CMK (cell line): ENCODE measurements at places on chromosomes 4 and X.

DNA sequence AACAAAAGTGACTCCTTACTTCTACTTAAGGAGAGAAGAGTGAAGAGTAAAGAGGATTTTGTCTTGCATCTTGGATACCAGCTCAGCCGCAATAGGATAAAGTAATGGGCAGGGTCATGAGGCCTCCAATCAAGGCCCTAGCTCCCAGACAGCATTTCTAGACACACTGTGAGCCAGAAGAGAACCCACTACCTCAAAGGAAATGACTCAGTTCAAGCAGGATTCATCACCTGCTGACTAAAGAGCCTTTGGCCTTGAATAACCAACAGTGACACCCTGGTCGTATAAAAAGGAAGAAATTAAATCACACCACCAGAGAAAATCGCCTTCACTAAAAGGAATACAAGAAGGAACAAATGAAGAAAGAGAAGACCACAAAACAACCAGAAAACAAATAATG lies 416.1 kb downstream of the PCDH18 start:
- no peak for DNase-seq

DNA sequence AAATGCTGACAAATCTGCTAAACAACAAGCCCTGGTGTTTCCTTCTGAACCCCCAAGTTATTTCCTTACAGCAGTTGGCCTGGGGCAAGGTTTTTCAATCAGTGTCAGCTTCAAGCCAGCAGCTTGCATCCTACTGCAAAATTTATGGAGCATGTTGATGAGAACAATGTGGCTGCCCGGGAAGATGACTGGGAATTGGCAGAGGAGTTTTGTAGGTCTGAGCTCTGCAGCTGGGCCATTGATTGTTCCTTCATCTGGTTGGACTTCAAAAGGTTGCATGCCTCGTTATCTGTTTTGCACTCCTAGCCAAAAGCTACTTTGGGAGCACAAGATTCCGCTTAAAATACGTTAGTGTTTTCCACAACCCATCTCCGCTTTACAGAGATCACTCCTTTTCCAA lies 1030.3 kb upstream of the LCORL start:
- DNase-seq, result no peak

DNA sequence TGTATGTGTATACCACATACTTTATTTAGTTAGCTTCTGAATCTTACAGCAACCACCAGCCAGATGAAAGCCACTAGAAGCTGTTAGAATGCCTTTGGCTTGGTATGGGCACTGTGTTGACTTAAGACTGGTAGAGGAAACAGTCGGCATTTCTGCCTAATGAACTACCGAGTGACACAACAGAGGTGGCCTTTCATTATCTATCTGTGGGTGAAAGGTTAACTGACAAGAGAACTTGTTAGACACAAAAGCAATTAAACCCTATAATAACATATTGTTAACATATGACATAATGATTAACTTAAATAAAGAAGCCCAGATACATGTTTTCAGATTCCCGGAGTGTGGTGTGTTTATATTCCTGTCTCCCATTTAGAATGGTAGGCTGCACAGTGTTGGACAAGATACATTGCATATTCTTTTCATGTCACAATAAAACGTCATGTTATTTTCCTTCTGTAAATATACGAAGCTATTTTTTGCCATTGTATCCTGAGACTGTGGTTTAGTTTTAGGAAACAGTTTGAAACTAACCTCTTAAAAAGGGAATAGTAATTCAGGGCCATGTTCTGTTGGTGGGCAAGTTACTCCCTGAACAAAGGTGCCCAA lies 181.5 kb downstream of the SLIT2 start:
- DNase-seq, result no peak

DNA sequence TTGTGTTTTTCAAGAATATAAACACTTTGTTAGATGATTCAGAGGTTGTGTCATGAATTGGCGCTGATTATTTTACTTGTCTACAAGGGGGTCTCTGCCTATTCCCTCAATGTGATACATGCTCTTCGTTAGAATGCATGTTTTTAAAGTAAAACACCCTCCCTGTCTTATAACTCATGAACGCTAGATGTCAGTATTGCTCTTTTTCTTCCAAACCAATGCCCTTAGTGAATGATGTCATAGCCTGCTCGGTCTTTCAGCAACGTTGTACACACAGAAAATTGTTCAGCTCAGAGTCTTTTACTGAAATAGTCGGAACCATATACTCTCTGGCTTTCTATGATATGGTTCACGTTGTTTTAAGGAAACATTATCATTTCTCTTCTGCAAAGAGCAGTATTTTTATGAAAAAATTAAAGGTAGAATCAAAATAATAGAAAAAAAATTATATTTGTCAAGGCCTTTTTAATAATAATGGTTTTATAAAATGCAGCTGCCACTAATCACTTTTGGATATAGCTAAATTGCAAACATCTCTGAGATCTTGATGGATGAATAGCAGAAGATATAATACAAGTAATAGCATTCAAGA lies 292.9 kb downstream of the TLL1 start:
- DNase-seq, result peak; percentile 17

DNA sequence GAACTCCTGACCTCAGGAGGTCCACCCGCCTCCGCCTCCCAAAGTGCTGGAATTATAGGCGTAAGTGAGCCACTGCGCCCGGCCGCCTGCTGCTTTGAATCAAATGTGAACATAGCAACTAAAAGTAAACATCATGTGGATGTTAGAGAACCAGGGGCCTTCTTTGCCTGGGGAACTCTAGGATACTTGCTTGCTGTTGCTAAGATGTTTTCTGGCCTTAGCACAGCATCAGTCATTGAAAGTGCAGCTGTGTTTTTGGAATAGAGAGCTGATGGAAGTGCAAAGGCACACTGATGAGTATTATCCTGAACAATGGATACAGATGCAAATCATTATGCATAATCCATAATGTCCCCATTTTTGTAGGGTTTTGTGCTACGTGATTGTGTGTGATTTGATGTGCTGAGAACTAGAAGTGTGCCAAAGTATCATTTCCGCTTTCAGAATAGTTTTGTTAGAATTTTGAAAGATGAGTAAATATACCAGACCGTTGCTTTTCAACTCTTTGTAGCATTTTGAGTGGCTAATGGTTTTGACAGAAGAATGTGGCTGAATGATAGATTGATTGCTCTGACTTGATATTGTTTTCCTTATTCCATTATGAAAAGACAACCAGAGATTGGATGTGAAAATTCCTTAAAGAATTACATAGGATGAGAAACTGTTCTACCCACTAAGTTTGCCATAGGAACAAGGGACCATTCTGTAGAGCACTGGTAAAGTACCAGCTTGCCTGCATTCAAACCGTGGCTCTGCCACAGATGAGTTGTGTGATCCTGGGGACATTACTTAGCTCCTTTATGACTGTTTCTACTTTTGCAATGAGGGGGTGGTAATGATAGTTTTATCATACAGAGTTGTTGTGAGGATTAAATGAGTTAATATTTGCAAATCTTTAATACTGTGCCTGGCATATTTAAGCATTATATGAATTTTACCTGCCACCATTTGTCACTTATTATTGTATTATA lies 74.7 kb downstream of the REPS2 start:
- no peak for DNase-seq

DNA sequence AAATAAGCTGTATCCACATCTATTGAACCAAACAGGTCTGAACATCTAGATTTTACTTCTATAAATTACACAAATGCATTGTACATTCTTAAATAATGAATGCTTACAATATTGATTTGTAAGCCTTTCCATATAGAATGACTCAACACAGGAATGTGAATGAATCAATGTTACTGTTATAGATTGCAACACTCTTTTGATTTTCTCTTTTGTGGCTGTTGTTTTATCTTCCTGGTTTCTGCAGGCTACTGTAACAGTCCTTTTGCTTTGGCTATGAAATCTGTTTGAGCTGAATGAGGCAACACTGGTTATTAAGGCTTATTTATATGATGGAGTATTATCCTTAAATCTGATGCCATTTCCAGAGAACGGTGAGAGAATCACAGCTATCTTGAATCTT lies 49.5 kb downstream of the GPR50 start:
- no peak for DNase-seq

DNA sequence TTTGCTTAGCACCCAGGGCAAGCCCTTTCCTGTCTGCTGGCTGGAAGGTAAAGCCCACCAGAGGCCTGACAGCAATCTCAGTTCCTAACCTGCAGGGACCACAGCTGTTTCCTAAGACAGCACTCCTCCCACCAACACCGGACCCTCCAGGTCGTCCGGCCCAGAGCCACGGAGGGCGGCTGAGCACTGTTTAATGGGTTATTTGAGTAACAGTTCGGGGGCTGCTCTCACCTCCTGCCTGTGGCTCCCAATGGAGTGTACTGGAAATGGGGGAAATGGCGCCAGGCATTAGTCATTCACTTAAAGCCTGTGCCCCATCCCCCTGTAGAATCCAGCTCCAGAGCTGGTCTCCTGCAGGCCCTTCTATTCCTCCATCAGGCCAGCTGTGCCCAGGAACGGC lies 81.6 kb upstream of the ADRA2C start:
- no peak for DNase-seq

GRCh38 chr4:175371091-175371490 lies 441.0 kb downstream of the GPM6A start:
- DNase-seq, result no peak

DNA sequence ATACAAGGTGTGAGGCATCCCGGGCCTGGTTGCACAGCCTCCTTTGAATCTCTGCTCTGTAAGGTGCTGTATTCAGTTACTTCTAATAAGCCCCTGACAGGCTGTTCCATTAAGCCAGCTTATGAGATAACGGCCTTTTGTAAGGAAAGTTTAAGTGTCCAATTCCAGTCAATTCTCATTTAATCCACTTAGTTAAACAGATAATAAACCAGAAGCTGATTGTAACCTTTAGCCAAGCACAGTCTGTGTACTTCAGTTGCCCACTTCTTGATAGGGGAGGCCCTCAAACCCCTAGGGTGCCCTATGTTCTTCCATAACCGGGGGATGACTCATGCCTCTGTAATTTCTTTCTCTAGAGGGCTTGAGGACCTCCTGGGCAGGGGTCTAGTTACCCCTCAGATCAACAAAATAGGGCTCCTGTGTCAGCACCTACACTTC lies 63.4 kb downstream of the RASL11B start:
- DNase-seq, result no peak

DNA sequence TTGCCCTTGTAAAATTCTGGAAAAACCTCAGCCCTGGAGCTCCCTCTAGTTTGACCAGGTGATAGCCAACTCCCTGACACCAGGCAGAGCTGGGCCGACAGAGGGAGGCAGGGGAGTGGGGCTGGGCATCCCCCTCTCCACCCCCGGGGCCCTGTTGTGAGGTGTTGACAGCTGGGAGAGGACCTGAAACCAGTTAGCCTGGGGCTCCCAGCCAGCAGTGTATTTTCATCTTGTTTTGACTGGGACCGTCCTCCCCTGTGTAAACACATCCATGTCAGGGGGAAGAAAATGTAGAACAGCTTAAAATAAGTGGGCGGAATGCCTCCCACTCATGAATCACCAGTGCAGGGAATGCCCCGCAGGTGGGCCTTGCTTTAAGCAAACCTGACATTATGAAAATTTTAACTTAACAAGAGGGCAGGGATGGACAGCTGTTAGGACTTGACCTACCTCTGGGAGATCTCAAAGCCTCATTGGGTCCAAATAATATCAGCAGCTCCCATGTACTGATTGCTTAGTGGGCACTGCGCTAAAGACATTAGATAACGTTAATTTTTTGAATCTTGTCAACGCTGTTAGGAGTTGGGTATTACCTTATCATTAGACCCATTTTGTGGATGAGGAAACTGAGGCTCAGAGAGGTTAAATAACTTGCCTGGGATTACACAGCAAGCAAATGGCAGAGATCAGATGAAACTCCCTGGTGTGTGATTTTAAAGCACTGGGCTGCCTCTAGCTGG lies 45.9 kb downstream of the TSC22D3 start:
- no peak for DNase-seq

DNA sequence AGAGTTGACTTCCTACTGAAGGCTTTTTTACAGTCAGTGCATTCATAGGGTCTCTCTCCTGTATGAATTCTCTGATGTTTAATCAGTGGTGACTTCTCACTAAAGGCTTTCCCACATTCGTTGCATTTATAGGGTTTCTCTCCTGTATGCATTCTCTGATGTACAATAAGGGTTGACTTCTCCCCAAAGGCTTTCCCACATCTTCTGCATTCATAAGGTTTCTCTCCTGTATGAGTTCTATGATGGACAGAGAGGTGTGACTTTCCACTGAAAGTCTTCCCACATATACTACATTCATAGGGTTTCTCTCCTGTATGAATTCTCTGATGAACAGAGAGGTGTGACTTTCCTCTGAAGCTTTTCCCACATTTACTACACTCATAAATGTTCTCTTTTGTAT lies 45.2 kb downstream of the ZNF674 start:
- no peak for DNase-seq

GRCh38 chr4:15968551-15969300 lies 5.8 kb upstream of the FGFBP2 start:
- DNase-seq, result no peak

- no peak for DNase-seq
Measured at GRCh38 chr4:39036172-39036571, 4.0 kb upstream of the TMEM156 start.

DNA sequence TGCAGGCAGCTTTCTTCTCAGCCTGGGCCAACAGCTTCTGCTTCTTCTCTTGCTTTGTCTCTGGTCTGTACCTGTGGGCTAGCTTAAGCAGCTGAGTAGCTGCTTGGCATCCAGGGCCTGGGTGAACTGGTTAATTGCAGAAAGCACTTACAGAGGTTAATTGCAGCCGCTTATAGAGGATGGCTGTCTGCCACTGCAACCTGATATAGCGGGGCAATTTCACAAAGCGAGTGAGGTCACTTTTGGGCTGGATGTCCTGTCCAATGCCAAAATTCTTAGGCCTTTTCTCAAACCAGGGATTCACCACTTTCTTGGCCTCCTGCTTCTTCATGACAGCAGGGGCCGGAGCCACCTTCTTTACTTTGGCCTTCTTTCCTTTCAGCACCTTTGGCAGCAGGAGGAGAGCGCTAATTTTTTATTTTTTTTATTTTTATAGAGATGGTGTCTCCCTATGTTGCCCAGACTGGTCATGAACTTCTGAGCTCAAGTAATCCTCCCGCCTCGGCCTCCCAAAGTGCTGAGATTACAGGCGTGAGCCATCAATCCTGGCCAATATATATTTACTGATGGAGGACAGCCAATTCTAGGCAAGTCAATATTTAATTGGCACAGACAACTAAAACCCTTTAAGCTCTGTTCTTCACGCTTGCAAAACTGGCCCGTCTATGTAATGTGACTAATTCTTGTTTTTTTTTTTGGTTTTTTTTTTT lies 61.0 kb downstream of the ENOPH1 start:
- no peak for DNase-seq

- DNase-seq, result no peak
Measured at GRCh38 chrX:50812995-50813842, 775 bp downstream of the SHROOM4 start.

DNA sequence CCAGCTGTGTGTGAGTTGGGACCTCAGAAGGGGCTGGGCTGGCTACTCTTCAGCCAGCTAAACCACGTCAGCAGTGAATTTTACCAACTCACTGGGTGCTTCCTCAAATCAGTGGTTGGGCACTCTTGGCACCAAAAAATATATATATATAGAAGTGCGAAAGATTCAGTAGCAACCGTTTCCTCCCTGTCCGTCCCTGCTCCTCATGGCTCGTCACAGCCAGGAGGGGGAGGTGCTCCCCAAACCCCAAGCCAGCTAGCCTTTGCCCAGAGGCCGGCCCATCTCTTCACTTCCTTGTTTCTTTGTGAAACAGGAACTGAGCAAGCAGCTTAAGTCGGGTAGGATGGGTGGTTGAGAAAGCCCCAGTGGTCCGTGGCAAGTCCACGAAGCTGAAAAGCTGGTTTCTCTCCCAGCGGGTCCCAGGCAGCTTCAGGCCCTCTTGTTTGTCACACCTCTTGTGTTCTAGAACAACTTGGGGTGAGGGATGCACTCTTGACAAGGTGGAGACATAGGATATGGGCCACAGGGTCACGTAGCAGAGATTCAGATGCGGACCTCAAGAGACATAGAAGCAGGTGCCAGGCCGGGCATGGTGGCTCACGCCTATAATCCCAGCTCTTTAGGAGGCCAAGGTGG lies 6.8 kb upstream of the SASH3 start:
- no peak for DNase-seq
